Suprapubic skin (tissue), 4 donors: ENCODE measurements at places on chromosomes 7 and 10. TPM values are rescaled to one million over a fixed set of nuclear protein-coding genes. Genes with fewer than 3 reads are reported as not detected.

The NPSR1 gene
- total RNA-seq = not detected

The EIF4H gene
- total RNA-seq = 260 TPM

The COL13A1 gene
- total RNA-seq = 3.4 TPM

The HMX2 gene
- not detected for total RNA-seq

The AKR1D1 gene
- total RNA-seq = not detected

The LDB3 gene
- total RNA-seq = 0.98 TPM

The CFAP70 gene
- 12.9 TPM for total RNA-seq

The TRPV5 gene
- total RNA-seq = not detected

The PNLIPRP2 gene
- not detected for total RNA-seq
